Epithelial cell of alveolus of lung (primary cell): ENCODE measurements at places on chromosomes 12 and 14. TPM values are rescaled to one million over a fixed set of nuclear protein-coding genes. Genes with fewer than 3 reads are reported as not detected.

RTL1 gene
- not detected in 2 replicates for total RNA-seq

TMED8 gene
- 5.7 and 14.3 TPM in 2 replicates for total RNA-seq

OVCH1 gene
- 0.08 TPM in 1 of 2 replicates, not detected in the other for total RNA-seq

SLC5A8 gene
- not detected in 2 replicates for total RNA-seq

PLEKHD1 gene
- 0.08 TPM in 1 of 2 replicates, not detected in the other for total RNA-seq

TAS2R30 gene
- total RNA-seq, result 0.78 and 1.7 TPM in 2 replicates

RFX4 gene
- not detected in 2 replicates for total RNA-seq

BCAT1 gene
- 69.1 and 135 TPM in 2 replicates for total RNA-seq

PRB2 gene
- not detected in 2 replicates for total RNA-seq

NKX2-1 gene
- total RNA-seq, result 0.48 and 0.52 TPM in 2 replicates

TMEM229B gene
- total RNA-seq, result not detected in 2 replicates

SYNDIG1L gene
- total RNA-seq, result 0.13 and 2.5 TPM in 2 replicates

KRT7 gene
- 5.2 and 235 TPM in 2 replicates for total RNA-seq

ITGA7 gene
- 1.0 and 5.3 TPM in 2 replicates for total RNA-seq

KCNA1 gene
- not detected in 2 replicates for total RNA-seq

LTB4R gene
- total RNA-seq, result 0.91 and 2.1 TPM in 2 replicates

CLEC9A gene
- total RNA-seq, result not detected in 2 replicates
